ENCODE measurements at places on chromosomes 13 and 19.

DNA sequence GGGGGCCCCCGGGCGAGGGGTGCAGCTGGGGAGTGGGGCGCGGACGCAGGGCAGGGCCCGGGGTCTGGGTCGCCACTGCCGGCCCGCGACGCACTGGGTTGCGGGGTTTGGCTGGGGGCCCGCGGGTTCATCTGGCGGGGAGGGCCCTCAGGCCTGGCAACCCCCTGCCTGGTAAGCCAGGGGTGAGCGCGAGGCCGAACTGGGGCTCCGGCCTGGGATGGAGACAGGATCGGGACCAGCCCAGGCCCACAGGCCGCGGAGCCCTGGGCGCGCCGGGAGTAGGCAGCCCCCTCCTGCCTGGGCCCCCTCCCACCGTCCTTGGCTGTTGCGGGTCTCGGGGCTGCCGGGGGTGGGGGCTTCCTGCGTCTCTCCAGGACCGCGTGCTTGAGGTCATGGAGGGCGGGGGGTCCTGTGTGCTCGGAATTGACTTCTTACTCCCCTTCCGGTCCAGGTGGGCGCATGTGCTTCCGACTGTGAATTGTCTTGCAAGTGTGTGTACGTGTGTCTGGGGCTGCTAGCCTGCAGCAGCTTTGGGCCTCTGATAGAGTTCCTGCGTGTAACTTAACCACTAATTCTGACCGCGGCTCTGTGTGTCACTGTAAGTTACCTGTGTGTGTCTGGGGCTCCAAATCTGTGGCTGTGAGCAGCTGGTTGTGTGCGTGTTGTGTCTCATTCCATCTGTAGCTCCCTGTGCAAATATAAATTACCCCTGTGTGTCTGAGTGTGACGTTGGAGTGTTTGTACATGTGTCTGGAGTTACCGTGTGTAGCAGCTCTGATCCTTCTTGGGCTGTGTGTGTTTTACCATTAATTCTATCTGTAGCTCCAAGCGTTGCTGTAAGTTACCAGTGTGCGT is 751 bp downstream of the GRAMD1A start:
- DNase-seq, result no peak

GRCh38 chr19:12090807-12091206 is 26.3 kb downstream of the ZNF844 start:
- peak; percentile 47 for DNase-seq

DNA sequence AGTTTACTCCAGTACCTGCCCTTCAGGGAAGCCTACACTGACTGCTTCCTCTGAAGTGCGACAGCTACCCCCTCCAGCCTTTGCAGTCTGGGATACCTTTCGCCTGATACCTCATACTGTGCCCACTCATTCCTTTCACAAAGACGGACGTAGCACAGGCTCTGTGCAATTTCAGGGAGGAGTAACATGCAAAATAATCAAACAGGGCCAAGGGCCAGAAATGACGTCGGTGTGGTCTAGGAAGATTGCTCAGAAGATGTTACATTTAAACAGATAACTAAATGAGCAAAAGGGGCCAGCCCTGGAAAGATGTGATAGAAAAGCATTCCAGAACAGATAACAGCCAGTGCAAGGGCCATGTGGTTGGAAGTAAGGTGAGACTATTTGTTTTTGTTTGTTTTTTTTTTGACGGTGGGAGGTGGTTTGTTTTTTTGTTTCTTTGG is 6.6 kb upstream of the DDX39A start:
- no peak for DNase-seq

DNA sequence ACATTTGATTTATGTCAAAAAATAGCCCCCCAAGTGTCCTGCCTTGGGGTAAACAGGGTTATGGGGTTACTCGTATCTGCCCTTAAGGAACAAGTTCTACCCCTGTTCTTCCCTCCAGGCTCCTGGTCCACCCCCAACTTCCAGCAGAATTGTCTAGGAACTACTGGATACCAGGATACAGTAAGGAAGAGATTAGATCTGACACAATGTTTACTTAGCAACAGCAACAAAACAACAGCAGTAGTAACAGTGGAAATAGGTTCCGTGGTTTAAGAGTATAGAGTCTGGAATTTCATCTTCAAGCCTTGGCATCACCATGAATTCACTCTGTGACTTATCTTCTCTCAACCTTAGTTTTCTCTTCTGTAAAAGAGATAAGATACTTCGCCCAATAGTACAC is 1.7 kb upstream of the FAM98C start:
- no peak for DNase-seq

- DNase-seq, result no peak
Observed at GRCh38 chr13:79681069-79681468, 200.1 kb downstream of the NDFIP2 start.

DNA sequence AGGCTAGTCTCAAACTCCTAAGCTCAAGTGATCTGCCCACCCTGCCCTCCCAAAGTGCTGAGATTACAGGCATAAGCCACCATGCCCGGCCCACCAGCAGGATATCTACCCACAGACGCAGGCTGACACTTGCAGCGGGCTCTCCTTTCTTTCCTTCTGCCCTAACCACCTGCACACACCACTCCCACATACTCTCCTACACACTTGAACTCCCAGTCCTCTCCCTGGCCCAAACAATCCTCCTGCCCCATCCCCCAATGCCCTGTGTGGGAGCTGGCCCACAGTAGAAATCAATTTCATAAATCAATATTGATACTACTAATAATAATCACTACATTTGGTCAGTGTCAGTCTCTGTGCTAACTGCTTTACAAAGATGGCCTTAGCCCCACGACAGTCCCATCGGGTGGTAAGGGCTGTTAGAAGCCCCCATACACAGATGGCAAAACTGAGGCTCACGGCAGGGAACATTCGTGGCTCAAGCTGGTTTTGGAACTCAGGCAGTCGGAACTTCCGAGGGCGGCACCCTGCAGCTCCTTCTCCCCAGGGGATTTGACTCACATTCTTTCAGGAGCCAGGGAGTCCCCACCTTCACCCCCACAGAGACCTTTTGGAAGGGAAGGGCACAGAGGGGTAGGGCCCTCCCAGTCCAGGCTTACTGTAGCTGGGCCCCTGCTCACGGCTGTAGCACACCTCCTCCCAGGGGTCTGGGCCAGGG is 3.4 kb upstream of the DPF1 start:
- no peak for DNase-seq

Measured in stimulated activated CD4-positive, alpha-beta T cell treated with anti-CD3 and anti-CD28 coated beads, TNF-alpha, amount 100 ng/mL, for 24 hours (primary cell).